ENCODE measurements at places on chromosomes 12 and 14.

DNA sequence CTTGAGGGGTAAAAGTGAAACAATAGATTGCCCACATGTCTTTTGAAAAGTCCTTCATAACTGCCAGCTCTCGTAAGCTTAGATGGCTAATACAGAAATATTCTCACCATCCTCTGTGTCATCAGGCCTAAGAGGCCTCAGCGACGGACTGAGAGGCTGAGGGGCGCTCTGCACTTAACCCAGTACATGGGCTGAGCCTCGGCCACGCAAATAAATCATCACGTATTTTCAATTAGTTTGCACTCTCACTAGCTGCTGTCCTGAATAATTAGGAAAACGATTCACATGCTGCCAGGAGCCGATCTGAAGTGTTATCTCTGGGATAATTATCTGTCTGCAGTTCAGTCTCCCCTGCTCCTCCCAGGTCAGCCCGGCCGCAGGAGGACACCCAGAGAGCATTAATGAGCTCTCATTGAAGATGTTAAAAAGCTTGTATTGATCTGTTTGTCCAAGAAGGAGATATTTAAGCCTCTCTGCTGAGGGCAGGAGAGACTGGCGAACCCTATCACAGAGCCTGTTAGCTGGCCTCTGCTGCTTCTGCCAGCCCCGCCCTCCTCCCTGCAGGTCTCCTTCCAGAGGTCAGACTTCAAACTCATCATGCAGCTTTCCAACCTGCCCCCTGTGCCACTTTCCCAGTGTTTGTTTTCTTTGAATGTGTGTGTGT is 1051.3 kb downstream of the VRK1 start:
- no peak for DNase-seq

- DNase-seq, result no peak
Measured at GRCh38 chr12:60494244-60494643, 898.4 kb downstream of the SLC16A7 start.

DNA sequence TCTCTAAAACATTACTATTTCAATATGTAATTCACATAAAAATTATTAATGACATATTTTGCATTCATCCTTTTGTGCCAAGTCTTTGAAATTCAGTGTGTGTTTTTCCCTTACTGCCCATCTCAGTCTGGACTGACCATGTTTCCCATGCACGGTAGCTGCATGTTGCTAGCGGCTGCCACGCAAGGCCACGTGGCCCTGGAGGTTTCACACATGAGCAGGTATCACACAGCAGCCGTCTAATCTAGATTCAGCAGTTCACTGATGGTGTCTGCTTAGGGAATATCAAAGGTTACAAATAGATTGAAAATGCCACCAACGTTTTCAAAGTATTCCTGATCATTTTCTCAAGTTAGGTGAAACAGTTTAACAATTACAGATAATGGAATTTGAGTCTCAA is 234.8 kb upstream of the FKBP4 start:
- DNase-seq, result no peak

DNA sequence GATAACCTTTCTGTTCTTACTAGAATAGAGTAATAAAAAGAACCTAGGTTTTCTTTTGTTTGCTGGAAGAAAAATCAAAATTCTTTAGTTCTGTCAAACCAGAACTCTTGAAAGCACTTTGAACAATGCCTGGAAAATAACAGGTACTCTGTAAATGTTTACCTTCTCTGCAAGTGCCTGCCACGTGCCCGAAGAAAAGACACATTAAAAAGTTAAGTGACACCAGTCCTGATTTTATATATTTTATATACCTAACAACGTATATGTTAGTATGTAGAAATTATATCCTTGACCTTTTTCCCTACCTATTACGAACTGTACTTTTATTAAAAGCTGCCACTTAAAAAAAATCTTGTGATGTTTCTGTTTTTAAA is 976 bp downstream of the THAP2 start:
- no peak for DNase-seq

- no peak for DNase-seq
Measured at GRCh38 chr14:20035449-20035848, 389 bp downstream of the OR4K13 start.

Measured in type B pancreatic cell (in vitro differentiated cells).